RKO (cell line): ENCODE measurements at places on chromosomes 13 and 19.
A peak's percentile ranks its signal among the peaks of the same experiment; 100 is the strongest.

DNA sequence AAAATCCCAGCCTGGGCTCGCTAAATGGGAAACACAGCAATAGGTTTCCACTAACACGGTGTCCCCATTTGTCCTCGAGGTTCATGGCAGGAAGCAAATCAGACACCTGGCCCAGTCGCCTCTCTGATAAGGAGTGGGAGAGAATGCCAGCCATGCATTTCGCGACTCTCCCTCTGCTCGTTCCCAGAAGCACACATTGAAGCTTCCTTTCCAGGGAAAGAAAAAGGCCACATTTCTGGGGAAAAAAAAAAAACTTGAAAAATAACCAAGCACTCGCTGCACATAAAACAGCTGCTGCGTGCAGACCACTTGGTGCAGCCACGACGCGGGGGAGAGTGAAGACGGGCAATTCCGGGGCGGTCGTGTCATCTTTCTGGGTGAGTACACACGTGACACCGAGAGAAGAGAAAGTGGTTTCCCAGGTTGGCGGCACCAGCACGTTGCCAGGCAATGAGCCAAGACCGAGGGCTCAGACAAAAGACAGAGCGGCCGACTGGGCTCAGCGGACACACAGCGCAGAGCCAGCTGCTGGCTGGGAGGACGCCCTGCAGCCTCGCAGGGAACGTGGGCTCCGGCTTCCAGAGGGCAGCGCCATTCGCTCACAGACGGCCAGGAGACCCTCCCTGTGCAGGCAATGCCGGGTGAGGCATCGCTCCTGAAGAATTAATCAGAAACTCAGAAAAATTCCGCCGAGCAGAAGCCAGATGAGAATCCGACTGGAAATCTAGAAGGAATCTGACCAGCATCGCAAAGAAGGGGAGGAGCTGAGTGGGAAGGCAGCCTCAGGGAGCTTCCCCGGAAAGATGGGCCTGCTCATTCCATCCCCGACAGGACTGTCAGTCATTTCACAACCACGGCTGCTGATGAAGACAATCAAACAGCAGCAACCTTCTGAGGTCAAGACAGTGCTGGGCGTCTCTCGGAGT is 83.2 kb upstream of the IRS2 start:
- no peak for DNase-seq

GRCh38 chr19:3852614-3853254 is 16.1 kb downstream of the ZFR2 start:
- DNase-seq: peak; percentile 54

GRCh38 chr13:31444266-31444856 is 244.6 kb downstream of the B3GLCT start:
- DNase-seq: no peak

GRCh38 chr13:21435687-21436151 is 23.4 kb downstream of the ZDHHC20 start:
- DNase-seq: peak; percentile 12

- no peak for DNase-seq
Observed at GRCh38 chr19:49840736-49841249, 10.2 kb upstream of the PTOV1 start.

- no peak for DNase-seq
Observed at GRCh38 chr13:110538632-110539031, 22.9 kb downstream of the RAB20 start.

GRCh38 chr19:57559008-57559403 is 657 bp downstream of the ZNF550 start:
- DNase-seq: peak; percentile 24

- DNase-seq: no peak
Observed at GRCh38 chr13:42337808-42338600, 66.1 kb downstream of the AKAP11 start.

- DNase-seq: no peak
Observed at GRCh38 chr13:96934889-96935489, 59.3 kb downstream of the OXGR1 start.

- no peak for DNase-seq
Observed at GRCh38 chr13:49749848-49750247, 42.6 kb downstream of the KPNA3 start.

GRCh38 chr19:6109947-6110346 is 353 bp downstream of the RFX2 start:
- no peak for DNase-seq

DNA sequence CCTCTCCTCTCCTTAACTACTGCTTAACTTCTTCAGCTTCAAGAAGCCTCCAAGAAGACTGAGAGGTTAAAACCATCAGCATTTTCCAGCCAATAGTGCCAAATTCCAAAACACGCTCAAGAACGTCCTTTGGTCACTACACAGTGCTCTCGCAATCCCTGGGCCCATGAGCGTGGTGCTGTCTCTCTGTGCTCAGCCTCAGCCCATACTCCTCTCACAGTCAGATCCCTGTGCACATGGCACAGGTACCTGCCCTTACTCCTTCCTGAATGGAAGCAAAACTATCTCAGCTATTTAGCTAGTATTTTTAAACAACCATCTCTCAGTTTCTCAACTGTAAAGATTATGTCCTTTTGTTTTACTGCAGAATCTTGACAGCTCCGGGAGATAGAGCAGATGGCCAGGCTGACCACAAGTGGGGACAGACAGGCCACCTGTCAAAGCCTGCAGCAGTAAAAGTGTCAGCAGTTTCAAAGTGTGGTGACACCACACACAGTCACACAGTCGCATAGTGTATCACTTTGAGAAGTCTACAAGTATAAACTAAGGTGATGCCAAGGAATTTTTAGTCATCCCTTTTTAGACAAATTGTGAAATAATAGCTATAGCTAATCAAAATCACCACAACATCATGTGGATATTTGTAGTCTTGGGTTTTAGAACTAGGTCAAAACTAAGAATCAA is 35.7 kb downstream of the DZIP1 start:
- no peak for DNase-seq

- no peak for DNase-seq
Observed at GRCh38 chr13:75633285-75633684, 2.8 kb upstream of the LMO7 start.

- DNase-seq: no peak
Observed at GRCh38 chr13:56424246-56424645, 716.5 kb upstream of the PRR20A start.

DNA sequence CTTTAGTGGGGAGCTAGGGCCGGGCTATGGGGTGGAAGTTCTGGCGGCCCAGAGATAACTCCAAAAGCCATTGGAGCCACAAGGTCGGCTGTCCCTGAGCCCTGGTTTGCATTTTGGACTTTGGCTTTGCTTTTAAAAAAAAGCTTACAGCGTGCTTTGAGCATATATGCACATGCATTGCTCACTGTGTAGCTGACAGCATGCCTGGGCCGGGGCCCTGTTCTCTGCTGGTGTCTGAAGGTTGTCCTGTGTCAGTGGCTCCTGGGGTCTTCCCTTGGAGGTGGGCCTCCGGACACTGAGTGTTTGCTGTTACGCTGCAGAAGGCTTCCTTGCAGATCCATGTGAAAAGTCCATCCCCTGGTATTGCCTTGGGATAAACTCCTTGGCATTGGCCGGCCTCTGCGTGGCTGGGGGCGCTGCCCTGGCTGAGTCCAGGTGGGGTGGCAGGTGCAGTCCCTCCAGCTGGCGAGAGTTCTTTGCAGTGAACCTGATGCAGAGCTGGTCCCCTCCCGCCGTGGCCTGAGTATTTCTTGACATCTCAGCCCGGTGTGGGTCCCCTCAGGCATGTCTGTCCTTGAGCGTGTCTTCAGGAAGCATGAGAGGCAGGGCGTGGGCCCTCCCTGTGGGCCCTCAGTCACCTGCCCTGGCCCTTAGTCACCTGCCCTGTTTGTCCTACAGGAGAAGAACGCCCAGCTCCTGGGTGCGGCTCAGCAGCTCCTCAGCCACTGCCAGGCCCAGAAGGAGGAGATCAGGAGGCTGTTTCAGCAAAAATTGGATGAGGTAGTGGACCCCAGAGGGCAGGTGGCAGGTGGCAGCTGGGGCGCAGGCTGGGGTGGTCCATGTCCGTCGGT is 23.0 kb downstream of the PLEKHJ1 start:
- DNase-seq: no peak

GRCh38 chr19:15028490-15028889 is 20.8 kb upstream of the CASP14 start:
- no peak for DNase-seq

- DNase-seq: no peak
Observed at GRCh38 chr13:112391746-112392145, 15.6 kb downstream of the SPACA7 start.

GRCh38 chr13:103762523-103762922 is 696.3 kb upstream of the SLC10A2 start:
- no peak for DNase-seq

DNA sequence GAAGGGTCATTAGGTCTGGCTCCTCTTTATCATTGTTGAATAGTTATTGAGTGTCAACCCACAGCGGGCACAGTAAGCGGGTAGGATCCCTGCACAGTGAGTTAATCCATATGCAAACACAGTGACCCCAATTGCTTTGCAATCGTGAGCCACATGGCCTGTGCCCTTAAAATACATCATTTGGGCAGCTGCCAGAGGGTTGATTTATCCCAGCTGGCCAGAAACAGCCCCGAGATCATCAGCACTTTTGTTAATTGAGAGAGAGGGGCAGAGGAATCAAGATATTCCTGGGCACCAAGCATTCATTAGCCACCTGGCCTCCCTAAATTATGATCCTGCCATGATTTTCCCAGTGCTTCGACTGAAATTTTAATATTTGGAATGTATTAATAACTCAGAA is 9.8 kb upstream of the CNMD start:
- DNase-seq: no peak

- DNase-seq: no peak
Observed at GRCh38 chr13:97107815-97108529, 113.7 kb upstream of the OXGR1 start.

GRCh38 chr19:6086068-6086788 is 24.1 kb downstream of the RFX2 start:
- no peak for DNase-seq

- no peak for DNase-seq
Observed at GRCh38 chr13:77966671-77967070, 48.0 kb upstream of the EDNRB start.

- DNase-seq: no peak
Observed at GRCh38 chr13:26459276-26460131, 98.0 kb upstream of the WASF3 start.

- no peak for DNase-seq
Observed at GRCh38 chr19:28505933-28506332, 707.0 kb downstream of the UQCRFS1 start.

DNA sequence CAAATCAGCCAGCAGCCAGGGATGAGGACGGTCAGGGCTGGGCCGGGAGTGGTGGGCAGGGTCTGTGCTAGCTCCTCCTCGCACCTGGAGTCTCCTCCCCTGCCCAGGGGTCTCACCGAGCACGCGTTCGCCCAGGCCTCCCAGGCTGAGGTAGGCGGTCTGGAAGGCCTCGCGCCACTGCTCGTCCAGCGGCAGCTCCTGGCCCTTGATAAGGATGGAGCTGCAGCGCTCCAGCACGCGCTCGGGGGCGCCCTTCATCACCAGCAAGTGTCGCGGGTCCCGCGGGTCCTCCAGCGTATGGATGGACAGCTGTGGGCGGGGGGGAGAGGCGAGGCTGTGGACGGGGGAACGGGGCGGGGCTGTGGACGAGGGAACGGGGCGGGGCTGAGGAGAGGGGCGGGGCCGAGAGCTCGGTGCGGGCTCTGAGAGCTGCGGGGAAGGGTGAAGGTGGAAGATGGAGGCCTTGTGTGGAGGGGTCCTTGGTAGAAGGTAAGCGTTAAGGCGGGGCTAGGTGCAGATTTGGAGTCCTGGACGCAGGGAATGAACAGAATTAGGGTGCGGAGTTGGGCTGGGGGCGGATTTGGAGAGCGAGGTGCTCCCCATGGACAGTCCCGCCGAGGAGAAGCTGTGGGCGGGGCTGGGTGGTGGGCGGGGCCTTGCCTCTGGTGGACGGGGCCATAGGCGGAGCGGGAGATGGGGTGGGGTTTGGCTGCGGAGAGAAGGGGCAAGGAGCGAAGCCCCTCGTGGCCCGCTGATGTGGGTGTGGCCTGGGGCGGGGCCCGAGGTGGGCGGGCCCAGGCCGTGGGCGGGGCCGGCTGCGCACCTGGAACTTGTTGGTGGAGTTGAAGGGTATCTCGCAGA is 5.7 kb downstream of the ATP4A start:
- DNase-seq: no peak

DNA sequence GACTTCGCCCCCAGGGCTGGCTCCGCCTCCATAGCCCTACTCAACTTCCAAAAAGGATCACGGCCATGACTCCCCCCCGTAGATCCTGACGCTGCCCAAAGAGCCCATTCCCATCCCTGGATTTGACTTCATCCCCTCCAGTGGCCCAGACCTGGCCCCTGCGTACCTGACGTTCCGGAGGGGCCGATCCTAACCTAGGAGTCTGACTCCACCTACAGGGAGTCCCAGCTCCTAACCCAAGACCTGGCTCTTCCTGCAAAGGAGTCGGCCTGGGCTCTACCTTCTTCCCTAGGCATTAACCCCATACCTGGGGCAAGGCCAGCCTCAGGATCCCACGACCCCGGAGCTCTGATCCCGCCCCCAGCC is 10.8 kb downstream of the STAP2 start:
- no peak for DNase-seq

DNA sequence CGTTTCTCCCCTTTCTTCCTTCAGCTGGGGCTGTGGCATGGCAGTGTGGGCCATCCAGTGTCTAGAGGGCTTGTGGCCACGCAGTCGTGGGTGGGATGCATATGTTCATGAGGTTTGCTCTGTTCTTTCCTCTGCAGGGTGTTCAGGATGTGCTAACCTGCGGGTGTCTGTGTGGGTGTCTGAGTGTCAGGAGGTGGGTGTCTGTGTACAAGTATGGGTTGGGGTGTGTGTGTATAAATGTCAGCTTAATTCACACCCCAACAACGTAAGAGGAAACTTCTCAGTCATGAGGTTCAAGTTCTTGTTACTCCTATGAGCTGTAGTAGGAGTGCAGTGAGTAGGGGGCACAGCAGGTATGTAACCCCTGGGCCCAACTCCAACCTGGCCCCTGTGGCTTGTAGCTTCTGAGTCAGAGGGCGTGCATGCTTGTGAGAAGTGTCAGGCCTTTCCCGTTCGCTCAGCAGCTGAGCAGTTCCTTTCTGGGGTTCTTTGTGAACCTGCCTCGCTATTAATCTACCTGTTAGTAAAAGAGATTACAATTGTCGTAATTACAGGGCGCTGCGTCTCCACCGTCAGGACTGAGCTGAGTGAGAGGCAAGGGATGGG is 49.1 kb downstream of the NFIX start:
- DNase-seq: no peak

DNA sequence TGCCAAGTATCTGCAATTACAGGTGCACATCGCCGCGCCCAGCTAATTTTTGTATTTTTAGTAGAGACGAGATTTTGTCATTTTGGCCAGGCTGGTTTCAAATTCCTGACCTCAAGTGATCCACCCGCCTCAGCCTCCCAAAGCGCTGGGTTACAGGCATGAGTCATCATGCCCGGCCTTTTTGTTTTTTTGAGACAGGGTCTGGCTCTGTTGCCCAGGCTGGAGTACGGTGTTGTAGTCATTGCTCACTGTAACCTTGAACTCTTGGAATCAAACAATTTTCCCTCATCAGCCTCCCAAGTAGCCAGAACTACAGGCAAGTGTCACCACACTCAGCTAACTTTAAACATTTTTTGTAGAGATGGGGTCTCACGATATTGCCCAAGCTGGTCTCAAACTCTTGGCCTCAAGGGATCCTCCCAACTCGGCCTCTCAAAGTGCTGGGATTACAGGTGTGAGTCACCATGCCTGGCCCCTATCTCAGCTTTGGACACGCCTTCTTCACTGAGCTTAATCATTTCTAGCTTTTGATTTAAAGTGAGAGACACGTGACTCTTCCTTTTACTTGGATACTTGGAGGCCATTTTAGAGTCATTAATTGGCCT is 4.0 kb upstream of the IRGC start:
- peak; percentile 59 for DNase-seq
